ENCODE measurements at places on chromosomes 13 and 19.

DNA sequence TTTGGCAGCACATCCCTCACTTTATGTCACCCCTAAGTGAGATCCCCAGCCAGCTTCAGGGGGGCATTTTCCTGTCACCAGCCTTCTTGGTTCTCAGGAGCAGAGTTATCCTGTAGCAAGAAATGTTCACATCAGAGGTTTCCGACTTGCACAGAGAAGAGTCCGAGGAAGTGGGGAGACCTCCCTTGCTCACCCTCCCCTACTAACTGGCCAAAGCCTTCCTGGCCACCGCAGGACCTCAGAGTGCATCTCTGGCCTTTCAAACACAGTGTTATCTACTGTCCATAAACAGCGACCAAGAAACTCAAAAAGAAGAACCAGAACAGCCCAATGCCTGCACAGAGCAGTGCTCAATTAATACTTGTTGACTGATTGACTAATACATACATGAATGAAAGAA lies 134.4 kb downstream of the USP12 start:
- no peak for ATAC-seq

DNA sequence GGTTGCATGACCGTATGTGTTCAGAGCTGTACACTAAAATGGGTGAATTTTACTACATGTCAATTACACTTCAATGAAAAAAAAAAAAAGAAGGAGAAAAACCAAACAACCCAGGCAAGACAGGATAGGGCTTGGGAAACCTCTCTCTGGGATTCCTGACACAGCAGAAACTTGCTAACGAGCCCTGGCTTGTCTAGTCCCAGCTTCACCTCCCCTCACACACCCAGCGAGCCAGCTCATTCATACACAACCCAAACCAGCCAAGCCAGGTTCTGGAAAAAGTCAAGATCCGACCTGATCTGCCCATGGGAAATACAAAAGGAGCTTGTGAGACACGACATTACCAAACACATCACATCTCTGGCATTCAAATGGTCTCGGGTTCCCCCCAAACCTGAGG lies 3.7 kb upstream of the TECR start:
- ATAC-seq = no peak

- ATAC-seq = no peak
These were observed 686 bp upstream of the RNF126 start for GRCh38 chr19:663682-664117.

GRCh38 chr19:13031917-13032623 lies 36.8 kb downstream of the NFIX start:
- no peak for ATAC-seq

DNA sequence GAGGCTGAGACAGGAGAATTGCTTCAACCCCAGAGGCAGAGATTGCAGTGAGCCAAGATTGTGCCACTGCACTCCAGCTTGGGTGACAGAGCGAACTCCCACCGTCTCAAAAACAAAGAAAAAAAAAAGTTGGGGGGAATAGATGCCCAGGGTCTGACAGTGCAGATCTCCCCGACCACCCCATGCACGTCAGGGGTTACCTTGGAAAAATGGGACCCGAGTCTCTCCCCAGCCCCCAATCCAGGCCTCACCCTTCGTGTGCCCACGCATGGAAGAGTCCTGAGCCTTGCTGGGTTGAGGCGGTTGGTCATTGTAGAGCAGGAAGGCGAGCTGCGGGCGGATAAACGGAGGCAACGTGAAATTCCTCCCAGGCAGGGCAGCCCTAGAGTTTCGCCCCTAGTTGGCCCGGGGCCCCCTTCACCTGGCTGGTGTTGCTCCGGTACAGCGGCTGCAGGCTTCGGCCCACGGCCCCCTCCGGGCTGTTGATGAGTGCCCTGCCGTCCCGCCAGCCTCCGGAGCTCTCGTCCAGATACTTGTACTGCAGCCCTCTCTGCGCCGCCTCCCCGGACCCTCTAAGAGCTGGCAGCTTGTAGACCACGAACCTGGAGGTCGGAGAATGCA lies 588 bp downstream of the DNASE2 start:
- ATAC-seq = peak; percentile 51

GRCh38 chr13:106534639-106535551 lies 567 bp downstream of the EFNB2 start:
- no peak for ATAC-seq

GRCh38 chr19:40601134-40601974 lies at the start of gene LTBP4:
Gene LTBP4 (plus strand): TSS chr19:40601369. CDS start chr19:40601388, 19 bp downstream.
- ATAC-seq = no peak

GRCh38 chr19:2170219-2170618 lies 6.5 kb downstream of the DOT1L start:
- ATAC-seq = no peak

DNA sequence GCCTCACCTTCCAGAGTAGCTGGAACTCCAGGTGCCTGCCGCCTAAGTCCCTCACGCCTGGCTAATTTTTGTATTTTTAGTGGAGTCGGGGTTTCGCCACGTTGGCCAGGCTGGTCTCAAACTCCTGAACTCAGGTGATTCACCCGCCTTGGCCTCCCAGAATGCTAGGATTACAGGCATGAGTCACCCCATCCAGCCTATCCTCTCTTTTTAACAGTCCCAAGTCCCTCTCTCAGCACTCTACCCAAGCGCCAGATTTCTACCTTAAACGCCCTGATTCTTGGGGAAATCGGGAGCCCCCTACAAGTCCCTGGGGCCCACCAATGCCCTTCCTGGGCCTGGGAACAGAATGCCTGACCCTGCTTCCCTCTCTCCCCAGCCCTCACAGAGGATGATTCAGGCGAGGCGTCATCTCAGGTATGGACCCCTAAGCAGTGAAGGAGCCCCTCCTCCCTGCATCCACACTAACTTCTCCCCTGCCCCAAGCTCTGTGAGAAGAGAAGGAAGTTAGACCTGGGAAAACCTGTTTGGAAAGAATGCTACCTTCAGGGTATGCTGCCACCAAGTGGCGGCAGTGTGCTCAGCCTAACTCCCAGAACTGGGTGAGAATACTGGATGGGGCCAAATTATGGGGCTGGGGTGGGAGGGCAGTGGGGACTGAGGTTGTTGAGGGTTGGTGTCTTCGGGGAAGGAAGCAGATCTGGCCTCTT lies 20.8 kb upstream of the EBI3 start:
- no peak for ATAC-seq

- no peak for ATAC-seq
These were observed 342.8 kb downstream of the DACH1 start for GRCh38 chr13:71524245-71524612.

DNA sequence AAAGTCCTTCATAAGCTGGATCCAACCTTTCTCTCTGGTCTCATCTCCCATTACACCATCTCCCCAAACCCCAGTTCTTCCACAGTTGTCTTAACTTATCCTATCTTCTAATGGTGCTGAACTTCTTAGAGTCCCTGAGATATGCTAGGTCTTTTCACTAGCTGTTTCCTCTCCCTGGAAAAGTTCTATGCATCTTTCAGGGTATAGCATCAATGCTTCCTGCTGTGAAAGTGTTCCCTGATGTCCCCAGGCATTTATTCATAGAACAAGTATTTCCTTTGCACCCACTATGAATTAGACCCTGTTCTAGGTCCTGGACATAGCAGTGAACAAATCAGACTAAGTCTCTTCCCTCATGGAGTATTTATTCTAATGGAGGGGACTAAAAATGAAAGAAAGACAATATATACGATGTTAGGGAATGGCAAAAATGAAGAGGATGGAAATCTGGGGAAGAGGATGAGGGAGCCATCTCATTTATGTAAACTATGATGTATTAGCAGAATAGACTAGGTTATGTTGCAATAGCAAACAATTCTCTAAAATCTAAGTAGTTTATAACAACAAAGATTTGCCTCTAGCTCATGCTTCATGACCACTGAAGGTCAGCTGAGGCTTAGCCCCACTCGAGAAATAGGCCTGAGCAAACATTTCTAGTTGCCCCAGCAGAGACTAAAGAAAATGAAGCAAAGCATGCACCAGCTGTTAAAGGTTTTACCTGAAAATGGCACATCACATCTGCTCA lies 120.0 kb downstream of the CYSLTR2 start:
- ATAC-seq = no peak

GRCh38 chr13:80742033-80742432 lies 401.1 kb upstream of the SPRY2 start:
- ATAC-seq = no peak

- ATAC-seq = no peak
These were observed 26.4 kb downstream of the ELAVL1 start for GRCh38 chr19:7979011-7979410.

GRCh38 chr13:76813000-76813691 lies 73.1 kb downstream of the KCTD12 start:
- ATAC-seq = no peak

DNA sequence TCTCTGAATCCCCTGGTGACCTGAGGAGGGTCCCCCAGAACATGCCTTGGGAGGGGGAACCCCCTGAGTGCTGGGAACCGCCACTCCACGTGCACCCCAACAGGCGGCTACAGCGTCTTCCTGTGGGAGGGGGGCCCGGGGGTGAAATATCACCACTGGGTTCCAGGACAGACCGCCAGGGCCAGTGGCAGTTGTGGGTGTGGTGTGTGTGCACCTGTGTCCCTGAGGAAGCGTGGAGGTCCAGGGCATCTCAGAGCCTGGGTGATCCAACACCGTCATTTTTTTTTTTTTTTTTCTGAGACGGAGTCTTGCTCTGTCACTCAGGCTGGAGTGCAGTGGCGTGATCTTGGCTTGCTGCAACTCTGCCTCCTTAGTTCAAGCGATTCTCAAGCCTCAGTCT lies 4.2 kb downstream of the ADGRE5 start:
- no peak for ATAC-seq

DNA sequence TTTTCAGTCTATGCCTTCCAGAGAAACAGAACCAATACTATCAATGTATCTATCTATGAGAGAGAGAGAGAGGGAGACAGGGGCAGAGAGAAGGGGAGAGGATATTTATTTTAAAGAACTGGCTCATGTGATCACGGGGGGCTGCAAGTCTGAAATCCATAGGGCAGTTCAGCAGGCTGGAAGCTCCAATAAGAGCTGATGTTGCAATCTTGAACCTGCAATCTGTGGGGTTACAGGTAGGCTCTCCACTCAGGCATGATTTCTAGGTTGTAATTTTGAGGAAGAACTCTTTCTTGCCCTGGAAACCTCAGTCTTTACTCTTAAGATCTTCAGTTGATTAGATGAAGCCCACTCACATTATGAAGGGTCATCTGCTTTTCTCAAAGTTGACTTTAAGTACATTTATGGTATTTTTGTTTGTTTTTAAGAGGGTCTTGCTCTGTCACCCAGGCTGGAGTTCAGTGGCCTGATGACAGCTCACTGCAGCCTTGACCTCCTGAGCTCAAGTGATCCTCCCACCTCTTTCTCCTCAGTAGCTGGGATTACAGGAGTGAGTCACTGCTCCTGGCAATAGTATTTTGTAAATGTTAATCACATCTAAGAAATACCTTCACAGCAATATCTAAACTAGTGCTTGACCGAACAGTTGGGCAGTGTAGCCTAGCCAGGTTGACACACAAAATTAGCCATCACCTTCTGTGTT lies 376.4 kb downstream of the FGF9 start:
- ATAC-seq = no peak

- no peak for ATAC-seq
These were observed 27.4 kb downstream of the NDFIP2 start for GRCh38 chr13:79508224-79508961.

GRCh38 chr13:109243311-109243951 lies 543.0 kb downstream of the IRS2 start:
- no peak for ATAC-seq

- no peak for ATAC-seq
These were observed 121.0 kb downstream of the CRYL1 start for GRCh38 chr13:20404488-20405222.

- ATAC-seq = no peak
These were observed 14.0 kb upstream of the ZNF506 start for GRCh38 chr19:19835560-19836038.

- ATAC-seq = no peak
These were observed 739.1 kb downstream of the GPC5 start for GRCh38 chr13:92137520-92137919.

DNA sequence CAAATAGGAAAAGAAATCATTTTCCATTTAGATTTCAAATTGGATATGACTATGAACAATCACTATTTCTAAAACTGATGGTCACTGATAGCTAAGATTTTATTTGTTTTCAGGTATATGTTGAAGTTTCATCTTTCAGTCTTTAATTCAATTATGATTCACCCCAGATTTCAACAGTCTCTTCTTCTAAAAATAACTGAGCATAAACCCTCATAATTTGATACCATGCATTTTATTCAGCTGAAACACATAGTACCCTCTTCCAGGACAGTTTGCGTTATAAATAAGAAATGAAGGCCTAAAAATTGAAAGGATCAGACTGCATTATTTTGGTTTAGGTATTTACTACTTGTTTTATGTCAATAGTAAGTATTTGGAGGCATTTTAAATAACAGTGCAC lies 428.5 kb upstream of the NBEA start:
- no peak for ATAC-seq

DNA sequence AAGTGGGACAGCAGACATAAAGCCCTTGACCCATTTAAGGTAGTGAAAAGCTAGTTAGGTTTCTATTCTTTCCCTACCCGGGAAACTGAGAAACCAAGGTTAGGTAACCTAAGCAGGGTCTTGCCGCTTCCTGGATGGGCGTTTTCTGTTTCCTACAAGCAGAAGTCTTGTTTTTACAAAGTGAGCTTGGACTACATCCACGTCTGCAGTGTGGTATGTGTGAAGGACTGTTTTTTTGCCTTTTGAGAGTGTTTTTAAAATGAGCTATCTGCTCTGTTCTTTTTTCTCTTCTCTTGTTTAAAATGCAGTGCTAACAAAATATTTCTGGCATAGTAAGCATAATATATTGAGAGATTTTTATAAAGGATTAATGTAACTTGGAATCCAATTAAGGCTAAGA lies 49.4 kb downstream of the GPR12 start:
- no peak for ATAC-seq

- no peak for ATAC-seq
These were observed 118.7 kb downstream of the FRY start for GRCh38 chr13:32150239-32150638.

DNA sequence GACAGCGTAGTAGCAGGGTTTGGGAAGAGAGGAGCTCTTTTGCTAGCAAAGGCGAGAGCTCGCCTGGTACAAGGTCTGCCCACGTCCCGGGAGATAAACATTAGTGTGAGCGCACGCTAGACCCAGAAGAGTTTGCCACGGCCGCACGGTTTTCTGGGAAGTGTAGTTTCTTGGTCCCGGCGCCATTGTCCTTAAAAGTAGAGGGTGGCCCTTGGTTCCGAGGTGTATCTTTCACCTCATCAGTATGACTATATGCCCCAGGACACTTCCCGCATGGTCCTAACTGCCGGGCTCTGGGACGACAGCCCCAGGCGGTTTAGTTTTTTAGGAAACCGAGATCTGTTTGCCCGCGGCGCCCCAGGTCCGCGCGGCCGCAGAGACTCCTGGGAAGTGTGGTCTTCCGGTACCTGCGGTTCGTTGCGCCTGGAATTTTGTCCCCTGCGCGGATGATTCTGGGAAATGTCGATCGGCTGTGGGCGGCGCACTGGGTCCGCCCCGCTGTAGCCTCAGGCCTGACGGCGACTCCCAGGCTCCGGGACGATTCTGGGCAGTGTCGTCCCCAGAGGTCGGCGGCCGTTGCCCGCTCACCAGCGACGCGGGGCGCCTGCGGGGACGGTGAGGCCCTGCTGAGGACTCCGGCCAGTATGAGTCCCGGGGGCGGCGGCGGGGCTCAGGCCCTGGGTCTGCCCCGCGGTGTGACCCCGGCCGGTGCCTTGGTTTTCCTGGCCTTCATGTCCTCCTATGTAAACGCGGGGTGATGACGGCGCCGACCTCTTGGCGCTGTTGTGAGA lies at the start of gene ZNF181:
ZNF181 (plus strand) TSS at position 498 of the 791 bp plus-strand sequence. CDS start 795 bp downstream, outside the sequence.
- peak; percentile 92 for ATAC-seq

GRCh38 chr13:67754012-67754411 lies 523.9 kb upstream of the PCDH9 start:
- ATAC-seq = no peak

- no peak for ATAC-seq
These were observed 660.4 kb downstream of the SLITRK1 start for GRCh38 chr13:83221813-83222241.
